CD8-positive, alpha-beta T cell (primary cell): ENCODE measurements at places on chromosomes 16 and 17.
A peak's percentile ranks its signal among the peaks of the same experiment; 100 is the strongest.

DNA sequence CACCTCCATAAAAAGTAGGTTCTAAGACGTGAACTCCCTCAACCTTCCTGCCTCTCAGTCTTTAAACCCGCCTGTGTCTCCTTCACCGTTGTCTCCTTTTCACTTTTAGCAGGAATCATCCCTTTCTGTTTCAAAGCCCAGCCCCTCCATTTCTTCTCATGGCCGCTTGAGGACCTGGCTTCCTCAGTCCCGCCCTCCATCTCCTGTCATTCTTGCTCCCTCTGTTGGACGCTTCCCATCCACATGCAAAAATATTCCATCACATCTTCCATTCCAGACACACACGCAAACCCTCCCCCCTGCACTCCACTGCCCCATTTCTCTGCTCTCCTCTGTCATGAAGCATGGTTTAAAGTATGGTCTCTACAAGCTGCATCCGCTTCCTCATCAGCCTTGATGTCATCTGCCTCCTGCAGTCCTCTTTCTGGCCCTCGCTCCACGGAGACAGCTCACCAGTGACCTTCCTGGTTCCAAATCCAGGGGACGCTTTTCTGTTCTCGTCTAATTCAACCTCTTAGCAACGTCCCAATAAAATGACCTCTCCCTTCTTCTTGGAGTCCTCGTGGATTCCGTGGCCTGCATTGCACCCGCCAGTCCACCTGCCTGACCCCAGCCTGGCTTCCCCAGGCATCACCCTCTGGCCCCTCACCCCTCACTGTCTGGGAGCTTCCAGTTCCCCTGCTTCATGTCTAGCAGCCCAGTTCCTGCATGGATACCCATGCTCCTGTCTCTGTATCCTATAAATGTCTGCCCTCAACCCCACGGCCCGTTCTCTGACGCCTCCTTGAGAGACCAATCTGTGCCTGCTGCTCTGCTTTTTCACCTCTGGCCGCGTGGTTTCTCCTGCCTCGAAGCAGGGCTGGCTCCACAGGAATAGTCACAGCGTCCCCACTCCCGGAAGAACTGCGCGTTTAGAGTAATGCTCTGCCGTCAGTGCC, 26.2 kb downstream of the ANKRD40 start:
- DNase-seq, result peak; percentile 19

DNA sequence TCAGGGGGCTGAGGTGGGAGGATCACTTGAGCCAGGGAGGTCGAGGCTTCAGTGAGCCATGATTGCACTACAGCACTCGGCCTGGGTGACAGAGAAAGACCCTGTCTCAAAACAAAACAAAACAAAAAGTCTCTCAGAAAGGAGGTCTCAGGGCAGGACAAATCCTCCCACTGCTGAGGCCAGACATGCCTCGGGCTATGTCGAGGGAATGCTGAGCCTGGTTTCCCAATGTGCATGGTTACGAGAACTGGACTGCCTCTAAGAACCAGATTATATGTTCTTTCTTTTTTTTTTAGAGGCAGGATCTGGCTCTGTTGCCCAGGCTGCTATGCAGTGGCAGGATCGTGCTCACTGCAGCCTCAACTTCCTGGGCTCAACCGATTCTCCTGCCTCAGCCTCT, 27.6 kb downstream of the TRAP1 start:
- no peak for DNase-seq

DNA sequence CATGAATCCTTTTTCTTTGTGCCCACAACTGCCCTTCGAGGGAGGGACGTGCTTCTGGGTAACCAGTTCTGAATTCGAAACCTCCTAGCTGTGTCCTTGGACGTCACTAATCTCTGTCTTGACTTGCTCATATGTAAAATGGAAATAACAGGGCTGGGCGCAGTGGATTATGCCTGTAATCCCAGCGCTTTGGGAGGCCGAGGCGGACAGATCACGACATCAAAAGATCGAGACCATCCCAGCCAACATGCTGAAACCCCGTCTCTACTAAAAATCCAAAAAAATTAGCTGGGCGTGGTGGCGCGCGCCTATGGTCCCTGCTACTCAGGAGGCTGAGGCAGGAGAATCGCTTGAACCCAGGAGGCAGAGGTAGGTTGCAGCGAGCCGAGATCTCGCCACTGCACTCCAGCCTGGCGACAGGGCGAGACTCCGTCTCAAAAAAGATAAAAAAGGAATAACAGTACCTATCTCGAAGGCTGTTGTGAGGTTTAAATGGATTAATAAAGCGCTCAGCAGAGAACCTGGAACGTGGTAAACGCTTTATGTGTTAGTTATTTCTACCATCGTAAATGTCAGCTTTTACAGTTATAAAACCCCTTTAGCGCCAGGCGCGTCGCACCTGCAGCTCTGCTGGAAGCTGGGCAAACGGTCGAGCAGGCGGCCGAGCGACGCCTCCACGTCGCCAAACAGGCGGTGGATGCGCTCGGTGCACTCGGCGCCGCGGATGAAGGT, 641 bp downstream of the COG8 start:
- DNase-seq, result peak; percentile 69

GRCh38 chr16:57627184-57627871, 1.1 kb upstream of the ADGRG1 start:
- no peak for DNase-seq

GRCh38 chr17:63780928-63781327, 7.0 kb downstream of the DDX42 start:
- DNase-seq, result no peak

GRCh38 chr17:18981642-18982424, 22.7 kb downstream of the FAM83G start:
- no peak for DNase-seq

DNA sequence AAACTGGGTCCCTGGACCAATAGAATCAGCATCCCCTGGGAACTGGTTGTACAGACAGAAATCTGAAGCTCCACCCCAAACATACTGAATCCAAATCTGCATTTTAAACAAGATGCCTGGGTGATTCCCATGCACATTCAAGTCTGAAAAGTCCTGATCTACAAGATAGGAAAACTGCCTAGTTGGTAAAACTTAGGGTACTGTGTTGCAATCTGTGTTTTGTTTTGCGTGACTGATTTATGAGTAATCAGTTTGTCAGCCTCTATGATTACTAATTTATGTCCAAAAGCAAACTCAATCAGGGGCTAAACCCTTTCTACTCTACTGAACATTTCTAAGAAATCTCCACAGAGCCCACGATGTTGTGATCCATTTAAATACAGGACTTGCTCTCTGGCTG, 103.8 kb downstream of the YPEL2 start:
- DNase-seq, result no peak
